Spinal cord (tissue), 10 donors: ENCODE measurements at places on chromosomes 16 and 17. TPM values are rescaled to one million over a fixed set of nuclear protein-coding genes. Genes with fewer than 3 reads are reported as not detected.

The DNAAF8 gene
- polyA plus RNA-seq: 5.4 TPM

The CLEC19A gene
- polyA plus RNA-seq: 0.65 TPM

The NOD2 gene
- 0.82 TPM for polyA plus RNA-seq

The TBC1D3K gene
- 4.3 TPM for polyA plus RNA-seq

The EDC4 gene
- 97.9 TPM for polyA plus RNA-seq

The FBXW10 gene
- 0.51 TPM for polyA plus RNA-seq

The SSTR5 gene
- 0.38 TPM for polyA plus RNA-seq

The KRTAP1-1 gene
- polyA plus RNA-seq: not detected

The GPR179 gene
- polyA plus RNA-seq: 7.6 TPM

The CBFA2T3 gene
- polyA plus RNA-seq: 17.5 TPM
